ENCODE measurements at places on chromosomes 2 and 18.

DNA sequence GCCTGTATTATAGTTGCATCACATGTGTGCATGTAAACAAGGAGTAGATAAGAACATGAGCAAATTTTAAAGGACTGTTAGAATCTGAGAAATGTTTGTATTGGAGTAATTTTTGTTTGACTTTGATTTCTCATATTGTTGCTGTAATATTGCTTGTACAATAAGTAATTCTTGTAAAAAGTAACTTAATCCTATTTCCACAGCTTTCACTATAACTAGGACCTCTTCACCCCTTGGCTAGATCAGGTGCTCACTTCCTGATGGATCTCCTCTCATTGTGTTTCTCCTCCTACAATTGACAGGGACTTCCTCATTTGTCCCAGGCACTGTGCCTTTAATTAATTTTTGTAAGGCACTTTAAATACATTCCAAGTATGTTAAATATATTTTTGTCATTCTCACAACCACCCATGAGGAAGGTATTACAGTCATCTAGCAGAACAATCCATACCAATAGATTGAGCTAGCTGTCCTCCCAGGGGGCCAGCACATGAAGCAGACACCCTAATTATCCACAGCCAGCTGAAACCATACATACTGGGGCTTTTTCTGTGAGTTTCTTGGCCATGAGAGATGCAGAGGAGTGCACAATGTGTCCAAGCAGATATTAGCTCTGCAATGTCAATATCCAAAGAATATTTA is 359.5 kb upstream of the ACVR2A start:
- no peak for DNase-seq

DNA sequence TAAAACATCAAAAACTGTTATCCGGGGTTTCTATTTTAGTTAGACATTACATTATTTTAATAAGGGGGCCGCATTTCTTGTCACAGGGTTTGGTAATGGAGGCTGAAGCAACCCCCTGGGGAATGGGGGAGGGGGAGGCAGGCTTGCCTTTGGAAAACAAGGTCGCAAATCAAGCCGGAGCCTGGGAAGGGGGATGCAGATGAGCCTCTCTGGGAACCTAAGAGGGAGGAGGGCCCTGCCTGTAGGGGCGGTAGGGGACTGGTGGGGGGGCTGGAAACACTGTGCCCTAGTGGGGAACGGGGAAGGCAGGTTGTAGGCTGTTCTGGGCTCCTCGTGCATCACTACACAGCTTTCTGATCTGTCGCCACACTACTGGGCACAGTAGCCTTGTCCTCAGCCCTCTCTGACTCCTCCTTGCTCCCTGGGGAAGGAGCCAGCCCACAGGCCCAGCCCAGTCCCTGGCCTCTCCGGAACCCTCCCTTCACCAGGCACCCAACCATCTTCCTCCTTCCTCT is 170.2 kb upstream of the SMAD2 start:
- no peak for DNase-seq

DNA sequence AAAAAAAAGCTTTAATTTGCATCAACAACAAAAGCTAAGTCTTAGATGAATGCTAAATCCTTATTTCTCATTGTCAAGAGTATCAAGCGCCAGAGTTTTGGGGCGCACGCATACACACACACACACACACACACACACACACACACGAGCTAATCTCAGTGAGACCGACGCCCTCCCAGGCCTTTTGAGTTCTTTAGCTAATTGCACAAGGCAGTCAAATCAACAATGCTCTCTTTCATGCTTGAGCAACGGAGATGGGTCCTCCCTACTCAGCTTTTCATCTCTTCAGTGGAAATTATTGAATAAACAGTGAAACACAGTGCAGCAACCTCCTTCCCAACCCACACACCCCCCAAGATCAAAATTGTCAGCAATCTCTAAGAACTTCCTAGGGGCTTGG is 19.2 kb downstream of the GKN1 start:
- DNase-seq, result no peak

GRCh38 chr2:45343251-45344017 is 267.6 kb downstream of the SRBD1 start:
- DNase-seq, result no peak

GRCh38 chr2:204272089-204272488 is 273.2 kb upstream of the PARD3B start:
- DNase-seq, result no peak

- no peak for DNase-seq
These were observed 106.2 kb downstream of the LPIN1 start for GRCh38 chr2:11852526-11853196.

DNA sequence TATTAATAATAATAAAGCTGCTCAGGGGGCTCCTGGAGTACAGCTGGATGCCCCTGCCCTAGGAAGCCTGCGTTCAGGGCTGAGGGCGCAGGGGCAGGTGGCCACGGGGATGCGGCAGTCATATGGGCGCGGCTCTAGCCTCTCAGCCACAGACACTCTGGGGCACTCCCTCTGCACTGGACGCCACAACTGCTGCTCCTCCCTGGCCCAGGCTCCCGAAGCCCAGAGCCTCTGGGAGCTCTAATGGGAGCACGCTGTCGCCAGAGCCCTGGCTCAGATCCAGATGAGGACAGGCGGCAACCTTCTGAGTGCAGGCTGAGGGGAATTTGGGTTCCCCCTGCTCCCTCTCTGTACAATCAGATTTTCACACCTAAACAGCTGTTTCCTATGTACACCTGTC is 93.6 kb downstream of the MTCL1 start:
- no peak for DNase-seq

DNA sequence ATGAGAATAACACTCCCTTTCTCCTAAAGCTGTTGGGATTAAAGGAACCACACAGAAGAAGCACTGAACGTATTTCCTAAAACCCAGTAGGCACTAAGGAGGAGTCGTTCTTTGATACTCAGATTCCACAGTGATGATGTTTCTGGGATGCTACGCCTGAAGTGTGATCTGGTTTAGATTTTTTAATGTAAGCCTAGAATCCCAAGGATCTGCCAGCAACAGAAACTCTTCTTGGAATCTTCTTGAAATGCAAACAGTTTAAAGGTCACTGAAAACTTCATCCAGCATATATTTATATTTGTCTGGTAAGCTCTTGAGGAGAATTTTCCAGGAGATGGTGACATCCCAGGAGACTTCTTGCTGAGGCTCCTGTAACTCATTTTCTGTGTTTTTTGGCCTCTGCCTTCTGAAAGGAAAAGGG is 247.6 kb upstream of the TRIB2 start:
- DNase-seq, result no peak

DNA sequence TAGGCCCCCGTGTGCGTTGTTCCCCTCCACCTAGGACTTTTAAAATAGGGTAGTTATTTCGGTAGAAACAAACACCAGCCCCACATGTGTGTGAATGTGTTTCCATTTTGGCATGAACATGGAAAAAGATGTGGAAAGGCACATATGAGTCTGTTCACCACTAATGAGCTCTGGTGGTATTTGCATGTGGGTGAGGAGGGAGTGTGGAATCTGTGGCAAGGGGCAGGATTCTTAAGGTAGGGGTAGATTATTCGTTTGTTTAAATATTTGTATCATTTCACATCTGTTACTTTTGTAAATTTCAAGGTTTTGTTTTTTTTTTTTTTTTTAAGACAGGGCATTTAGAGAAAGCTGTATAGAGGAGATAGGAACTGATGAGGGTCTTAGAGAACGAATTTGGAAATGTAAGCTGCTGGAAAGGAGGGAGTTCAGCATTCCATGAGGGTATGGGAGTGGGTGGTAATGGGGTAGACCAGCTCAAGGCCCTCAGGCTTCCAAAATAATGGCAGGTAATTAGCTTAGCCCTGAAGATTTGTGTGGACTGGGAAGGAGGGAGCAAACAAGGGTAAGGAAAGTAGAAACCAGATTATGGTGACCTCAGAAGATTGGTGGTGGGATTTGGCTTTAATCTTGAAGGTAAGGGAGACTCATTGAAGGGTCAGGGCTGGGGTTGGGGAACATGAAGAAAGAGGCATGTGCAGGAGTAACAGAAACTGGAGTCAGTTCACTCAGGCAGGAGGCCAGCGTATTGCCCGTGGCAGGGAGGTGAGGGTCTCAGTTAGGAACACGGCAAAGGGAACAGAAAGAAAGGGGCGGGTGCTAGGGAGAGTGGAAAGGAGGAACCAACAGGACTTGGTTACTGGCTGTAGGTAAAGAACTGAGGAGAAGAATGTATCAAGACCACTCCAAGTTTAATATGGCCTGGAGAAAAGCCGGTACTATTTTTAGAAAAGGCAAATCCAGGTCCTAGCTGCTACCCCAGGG is 123.6 kb downstream of the PLB1 start:
- no peak for DNase-seq

- DNase-seq, result no peak
These were observed 13.6 kb upstream of the APCDD1 start for GRCh38 chr18:10440884-10441283.

- DNase-seq, result no peak
These were observed 10.6 kb downstream of the RRM2 start for GRCh38 chr2:10132996-10133647.

DNA sequence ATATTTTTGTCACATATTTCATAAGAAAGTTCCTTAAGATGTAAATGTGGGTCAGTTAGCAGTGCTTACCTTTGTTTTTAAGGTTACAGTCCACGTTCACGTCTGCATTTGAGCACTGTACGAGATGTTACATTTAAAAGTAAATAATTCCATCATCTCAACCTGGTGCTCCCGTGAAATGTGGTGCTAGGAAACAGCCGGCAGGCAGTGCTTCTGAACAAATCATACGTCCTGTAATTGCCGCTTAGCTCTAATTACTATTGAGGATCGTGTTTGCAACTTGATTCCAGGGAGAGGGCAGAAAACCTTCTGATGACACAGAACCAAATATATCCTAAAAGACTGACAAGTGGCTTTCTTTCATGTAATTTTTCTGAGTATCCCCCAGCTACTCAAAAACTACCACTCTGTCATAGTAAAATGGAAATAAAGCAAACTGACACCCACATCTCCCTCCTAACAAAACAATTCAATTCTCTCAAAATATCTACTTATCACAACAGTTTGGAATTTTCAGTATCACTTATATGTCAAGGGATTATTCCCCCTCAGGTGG is 297.8 kb upstream of the SESTD1 start:
- no peak for DNase-seq

GRCh38 chr2:168552450-168552856 is 96.4 kb downstream of the CERS6 start:
- DNase-seq, result no peak

- no peak for DNase-seq
These were observed 136.7 kb upstream of the NCK2 start for GRCh38 chr2:105607920-105608504.

DNA sequence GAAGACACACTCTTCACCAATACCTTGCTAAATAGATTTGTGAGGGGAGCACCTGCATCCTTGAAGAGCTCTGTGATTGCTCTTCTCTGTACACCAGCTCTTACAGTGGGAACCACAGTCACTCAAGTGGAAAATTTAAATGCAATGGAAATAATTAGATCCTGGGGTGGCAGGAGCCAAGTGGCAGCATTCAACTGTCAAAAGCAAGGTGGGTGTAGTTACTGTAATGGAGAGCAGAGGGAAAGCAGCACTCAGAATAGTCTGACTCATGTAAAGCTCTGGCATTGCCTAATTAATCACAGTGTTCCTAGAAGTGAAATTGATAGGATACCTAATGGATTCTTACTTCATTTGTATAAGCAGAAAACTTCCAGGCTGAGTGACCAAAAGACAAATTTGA is 245.8 kb downstream of the KCNE4 start:
- DNase-seq, result no peak

Measured in thoracic aorta (tissue), 2 donors.